Stimulated activated CD8-positive, alpha-beta memory T cell treated with anti-CD3 and anti-CD28 coated beads, Interleukin-7, amount 100 ng/mL, for 48 hours (primary cell): ENCODE measurements at places on chromosomes 11 and 22.

DNA sequence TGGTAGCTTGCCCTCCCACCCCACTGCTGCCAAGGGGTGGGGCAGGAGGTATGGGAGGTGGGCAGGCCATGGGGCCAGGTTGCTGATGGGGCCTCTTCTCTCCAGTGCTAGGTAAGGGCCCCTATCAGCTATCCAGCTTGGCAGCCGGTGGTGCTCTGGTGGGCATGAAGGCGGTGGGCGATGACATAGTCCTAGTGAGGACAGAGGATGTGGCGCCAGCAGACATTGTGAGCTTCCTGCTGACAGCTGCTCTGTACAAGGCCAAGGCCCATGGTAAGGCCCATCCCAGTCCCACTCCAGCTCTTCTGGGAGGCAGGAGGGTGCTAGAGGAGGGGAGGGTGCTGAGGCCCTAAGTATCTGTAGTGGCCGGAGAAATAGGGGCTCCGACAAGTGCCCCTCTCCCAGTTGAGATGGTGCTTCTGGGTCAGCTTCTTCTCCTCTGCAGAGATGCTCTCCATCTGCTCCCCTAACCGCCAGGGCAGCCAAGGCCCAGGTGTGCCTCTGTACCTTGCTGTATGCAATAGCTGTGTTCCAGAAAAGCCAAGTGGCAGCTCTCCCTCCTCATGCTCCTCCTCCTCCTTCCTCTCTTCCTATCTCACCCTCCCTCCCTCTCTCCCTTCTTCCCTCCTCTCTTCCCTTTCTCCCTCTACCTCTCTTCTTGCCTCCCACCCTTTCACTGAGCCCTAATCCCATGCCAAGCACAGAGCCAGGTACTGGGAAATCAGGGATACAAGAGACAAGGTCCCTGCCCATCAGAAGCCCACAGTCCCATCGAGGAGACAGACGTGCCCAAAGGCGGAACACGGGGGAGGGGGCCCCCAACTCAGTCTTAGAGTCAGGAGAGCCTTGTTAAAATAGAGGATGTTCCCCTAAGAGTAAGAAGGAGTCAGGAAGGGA is 55.3 kb downstream of the OTOG start:
- DNase-seq = no peak

DNA sequence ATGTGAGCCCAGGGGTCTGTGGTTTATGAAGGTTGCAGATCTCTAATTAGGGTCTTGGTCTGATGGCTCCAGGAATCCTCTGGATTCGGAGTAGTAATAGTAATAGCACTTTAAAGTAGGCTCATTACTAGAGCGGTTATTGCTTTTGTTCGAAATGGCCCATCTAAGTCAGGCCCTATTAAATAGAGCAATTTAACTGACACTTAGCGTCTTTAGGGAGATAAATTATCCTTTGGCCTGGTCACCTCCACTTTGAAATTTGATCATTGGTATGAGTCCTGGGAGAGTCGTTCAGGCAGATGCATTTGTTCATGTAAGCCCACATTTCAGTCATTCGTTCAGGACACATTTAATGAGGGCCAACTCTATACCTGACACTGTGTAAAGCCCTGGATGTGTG is 54.8 kb downstream of the LDLRAD3 start:
- no peak for DNase-seq

DNA sequence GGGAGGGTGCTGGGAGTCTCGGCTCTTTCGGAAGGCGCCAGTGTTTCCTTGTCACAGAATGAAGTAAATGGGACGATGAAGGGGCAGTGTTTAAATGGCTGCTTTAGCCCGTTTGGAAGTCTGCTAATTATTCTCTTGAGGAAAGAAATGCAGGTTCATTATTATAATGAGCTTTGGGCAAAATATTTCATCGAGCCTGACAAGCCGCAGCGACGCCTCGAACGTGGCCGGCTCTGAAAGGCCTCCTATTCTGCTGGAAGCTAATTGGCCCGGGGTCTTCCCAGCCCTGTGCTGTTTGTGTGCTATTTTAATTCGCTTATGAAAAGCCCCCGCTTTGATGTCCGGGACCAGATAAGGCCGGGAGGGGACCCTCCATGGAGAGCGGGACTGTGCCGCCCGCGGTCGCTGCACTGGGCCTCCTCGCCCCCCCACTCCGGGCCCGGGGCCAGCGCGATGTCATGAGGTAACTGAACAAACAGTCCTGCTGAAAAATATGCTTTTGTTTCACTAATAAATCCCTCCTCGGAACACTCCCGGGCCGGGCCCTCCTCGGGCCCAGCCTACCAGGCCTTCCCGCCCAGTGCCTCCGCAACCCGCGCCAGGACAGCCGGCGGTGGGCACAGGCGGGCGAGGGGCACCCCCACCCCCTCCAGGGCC is 78.4 kb downstream of the CDKN1C start:
- DNase-seq = no peak

GRCh38 chr11:45161252-45162063 is 15.0 kb downstream of the PRDM11 start:
- DNase-seq = no peak

DNA sequence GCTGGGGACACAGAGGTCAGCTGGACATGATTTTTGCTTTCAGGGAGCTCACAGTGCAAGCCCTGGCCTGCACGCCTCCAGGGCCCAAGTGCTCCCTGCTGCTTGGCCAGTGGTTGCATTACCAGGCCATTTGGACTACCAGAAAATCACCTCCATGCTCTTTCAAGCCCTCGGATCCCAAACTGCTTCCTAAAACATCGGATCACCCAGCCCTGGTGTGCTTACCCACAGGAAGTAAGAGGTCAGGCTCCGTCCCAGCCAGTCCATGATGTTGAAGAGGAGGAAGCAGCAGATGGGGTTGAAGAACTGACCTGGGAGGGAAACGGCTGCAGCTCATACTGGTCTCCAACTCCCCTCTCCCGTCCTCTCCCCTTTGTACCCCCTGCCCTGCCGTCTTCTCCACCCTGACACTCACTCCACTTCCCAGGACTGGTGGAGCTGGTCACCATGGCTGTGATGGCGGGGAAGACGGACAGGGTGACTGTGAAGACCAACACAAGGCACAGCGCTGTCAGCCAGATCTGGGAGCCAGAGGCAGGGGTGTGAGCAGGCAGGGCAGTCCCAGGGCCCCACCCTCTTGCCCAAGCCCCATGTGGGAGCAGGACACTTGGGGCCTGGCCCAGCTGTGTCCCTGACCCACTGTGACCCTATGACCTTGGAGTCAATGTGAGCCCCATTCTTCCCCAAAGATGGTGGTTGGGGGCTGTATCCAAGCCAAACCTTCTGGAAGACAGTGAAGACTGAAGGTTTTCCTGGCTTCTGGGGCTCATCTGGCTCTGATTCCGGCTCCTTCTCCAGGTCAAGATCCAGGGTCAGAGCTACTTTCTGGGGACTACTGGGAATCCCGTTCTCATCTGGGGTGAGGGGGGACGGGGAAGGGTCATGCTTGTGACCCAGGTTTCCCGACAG is 5.6 kb downstream of the SLC29A2 start:
- no peak for DNase-seq

- peak; percentile 14 for DNase-seq
Observed at GRCh38 chr22:41021613-41022454, 70.6 kb upstream of the EP300 start.

GRCh38 chr11:116925050-116925449 is 87.6 kb upstream of the APOA1 start:
- DNase-seq = no peak

GRCh38 chr11:119729581-119729927 is 554 bp upstream of the NECTIN1 start:
- DNase-seq = no peak
